ENCODE measurements at places on chromosomes 3 and 15. TPM values are rescaled to one million over a fixed set of nuclear protein-coding genes. Genes with fewer than 3 reads are reported as not detected.

Gene POLQ
- total RNA-seq: 1.7 TPM

Gene TRNT1
- total RNA-seq: 56.9 TPM

DNA sequence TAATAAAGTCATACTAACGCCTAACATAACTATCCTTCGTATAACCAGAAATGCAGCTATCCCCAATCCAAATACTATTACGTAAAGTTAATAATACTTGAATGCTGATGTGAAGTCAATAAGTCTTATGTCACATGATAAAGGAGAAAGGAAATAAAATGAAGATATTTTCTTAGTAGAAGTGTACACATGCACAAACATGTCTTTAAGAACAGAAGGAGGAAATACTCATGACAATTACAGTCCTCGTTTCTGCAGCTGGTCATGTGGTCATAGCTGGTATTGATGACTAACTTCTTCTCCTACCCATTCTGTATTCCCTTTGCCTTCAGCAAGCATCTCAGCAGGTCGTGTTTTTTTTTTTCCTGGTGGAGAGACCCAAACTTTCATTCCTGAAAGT is 244.3 kb downstream of the CHL1 start:
- DNase-seq: no peak

- DNase-seq: no peak
These were observed 57.3 kb upstream of the MYRIP start for GRCh38 chr3:39752019-39752637.

- DNase-seq: no peak
These were observed 35.7 kb upstream of the BLM start for GRCh38 chr15:90681480-90681879.

DNA sequence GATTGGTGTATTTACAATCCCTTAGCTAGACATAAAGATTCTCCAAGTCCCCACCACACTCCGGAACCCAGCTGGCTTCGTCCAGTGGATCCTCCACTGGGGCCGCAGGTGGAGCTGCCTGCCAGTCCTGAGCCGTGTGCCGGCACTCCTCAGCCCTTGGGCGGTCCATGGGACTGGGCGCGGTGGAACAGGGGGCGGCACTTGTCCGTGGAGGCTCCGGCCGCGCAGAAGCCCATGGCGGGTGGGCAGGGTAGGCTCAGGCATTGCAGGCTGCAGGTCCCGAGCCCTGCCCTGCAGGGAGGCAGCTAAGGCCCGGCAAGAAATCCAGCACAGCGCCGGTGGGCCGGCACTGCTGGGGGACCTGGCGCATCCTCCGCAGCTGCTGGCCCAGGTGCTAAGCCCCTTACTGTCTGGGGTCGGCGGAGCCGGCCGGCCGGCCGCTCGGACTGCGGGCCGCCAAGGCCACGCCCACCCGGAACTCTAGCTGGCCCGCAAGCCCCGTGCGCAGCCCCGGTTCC is 3.5 kb upstream of the RNU5B-1 start:
- DNase-seq: no peak

DNA sequence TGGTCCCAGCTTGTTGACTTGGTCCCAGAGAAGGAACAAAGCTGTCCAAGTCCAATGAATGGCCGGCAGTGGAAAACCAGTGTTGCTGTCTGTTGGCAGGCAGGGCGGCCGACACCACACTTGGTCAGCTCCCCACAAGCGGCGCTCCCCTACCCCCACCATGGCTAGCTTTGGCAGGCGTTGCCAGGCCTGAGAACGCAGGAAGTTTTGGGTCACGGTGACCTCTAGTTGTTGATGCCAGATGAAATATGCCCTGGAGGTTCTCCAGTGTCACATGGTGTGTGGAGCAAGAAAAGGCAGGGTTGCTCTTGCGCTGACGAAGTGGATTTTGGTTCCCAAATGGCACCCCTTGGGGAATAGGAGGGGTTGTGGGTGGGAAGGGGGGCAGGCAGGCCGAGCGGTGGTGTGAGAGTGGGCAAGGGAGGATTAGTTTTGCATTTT is 72.7 kb upstream of the TPRG1 start:
- DNase-seq: no peak

- no peak for DNase-seq
These were observed 465.5 kb upstream of the PPP2R3A start for GRCh38 chr3:135500034-135500433.

Measured in occipital lobe (tissue), 3 donors.